ENCODE measurements at places on chromosomes 1 and 21. TPM values are rescaled to one million over a fixed set of nuclear protein-coding genes. Genes with fewer than 3 reads are reported as not detected.

DNA sequence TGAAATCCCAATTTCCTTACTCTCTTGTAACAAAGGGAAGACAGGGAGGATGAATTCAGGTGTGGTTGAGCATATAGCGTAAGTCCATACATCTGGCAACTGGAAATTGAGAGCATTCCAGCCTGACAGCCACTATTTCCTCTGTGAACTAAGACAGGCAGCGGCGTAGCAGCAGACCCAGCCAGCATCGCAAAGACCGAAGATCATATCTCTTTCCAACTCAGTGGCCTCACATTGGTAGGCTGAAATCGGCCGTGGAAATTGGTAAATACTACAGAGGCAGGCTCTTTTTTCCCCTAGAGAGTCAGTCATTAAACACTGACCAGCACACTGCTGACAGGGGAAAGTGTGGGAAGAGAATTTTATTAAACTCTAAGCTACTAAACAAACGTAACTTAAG lies 43.4 kb downstream of the TARBP1 start:
- no peaks in the 10 kb centered on the region for H3K27me3 ChIP-seq
- no peak overlapping the region for H3K27ac ChIP-seq
- H3K4me3 ChIP-seq, result no peak overlapping the region
- no peak for DNase-seq

DNA sequence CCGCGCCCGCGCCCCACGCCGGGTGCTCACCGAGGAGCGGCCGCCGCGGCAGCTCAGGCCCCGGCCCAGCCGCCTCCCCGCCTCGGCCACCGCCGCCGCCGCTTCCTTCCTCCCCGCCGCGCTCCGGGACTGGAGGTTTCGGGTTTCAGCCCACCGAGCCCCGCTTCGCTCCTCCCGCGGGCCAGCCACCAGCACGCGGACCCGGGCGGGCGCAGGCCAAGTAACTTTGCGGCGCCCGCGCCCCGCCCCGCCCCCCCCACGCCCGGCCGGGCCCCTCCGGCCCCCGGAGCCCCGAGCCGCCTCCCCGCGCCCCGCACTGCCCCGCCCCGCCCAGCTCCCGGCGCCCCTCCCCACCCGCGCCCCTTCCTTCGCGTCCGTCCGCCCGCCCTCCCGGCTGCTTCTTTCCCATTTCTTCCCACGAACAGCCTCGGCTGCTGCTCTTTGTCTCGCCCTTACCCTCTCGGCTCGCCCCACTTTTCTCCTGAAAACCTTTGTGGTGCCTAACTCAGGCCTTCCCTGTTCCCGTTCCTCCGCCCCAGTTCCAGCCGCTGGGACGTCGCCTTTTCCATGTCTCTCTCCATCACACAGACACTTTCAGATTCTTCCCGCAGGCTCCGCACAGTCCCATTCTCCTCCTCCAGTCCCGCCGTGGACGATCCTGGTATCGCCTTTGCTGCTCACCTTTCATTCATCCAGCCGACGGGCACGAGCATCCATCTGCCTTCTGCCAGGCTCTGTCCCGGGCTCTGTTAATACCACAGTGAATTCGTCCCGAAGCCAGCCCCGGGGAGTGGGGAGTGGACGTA lies at the start of gene GPR161:
GPR161 (minus strand) TSS at position 222 of the 806 bp plus-strand sequence. CDS start 32,080 bp downstream, outside the sequence.
- H3K36me3 ChIP-seq, result peaks cover 3% of the 10 kb centered on the region
- peak; percentile 45 for DNase-seq
- H3K27ac ChIP-seq, result peak within 1 kb of the TSS; percentile 17

DNA sequence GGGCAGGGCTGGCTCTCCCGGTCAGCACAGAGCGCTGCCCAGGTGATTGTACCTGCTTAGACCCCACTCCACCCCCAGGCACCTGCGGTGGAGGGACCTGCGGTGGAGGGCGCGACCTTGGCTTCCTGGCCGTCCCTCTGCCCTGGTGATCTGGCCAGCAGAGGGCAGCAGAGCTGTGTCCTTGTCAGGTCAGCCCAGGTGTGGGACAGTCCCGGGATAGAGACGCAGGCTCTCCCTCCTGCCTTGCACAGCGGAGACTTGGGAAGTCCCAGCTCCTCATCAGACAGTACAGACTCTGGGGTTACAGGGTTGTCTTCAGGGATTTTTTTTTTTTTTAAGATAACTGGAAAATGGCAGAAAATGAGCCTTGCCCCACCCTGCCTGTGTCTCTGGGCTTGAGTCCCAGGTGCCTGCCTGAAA lies 10.0 kb downstream of the SLX9 start:
- H3K4me1 ChIP-seq, result peaks cover 4% of the 10 kb centered on the region
- H3K27ac ChIP-seq, result no peak overlapping the region
- peak; percentile 88 for DNase-seq
- H3K27me3 ChIP-seq, result no peaks in the 10 kb centered on the region
- H3K4me3 ChIP-seq, result no peak overlapping the region
- peaks cover 4% of the 10 kb centered on the region for H3K36me3 ChIP-seq

GRCh38 chr1:202160377-202160940 lies at the start of gene PTPN7:
TSS of gene PTPN7 (minus strand) at chr1:202160602. CDS start at chr1:202159402, 1,200 bp downstream.
- H3K36me3 ChIP-seq, result peaks cover 34% of the 10 kb centered on the region
- H3K4me3 ChIP-seq, result peak within 1 kb of the TSS; percentile 98
- no peaks in the 10 kb centered on the region for H3K27me3 ChIP-seq
- peaks cover 76% of the 10 kb centered on the region for H3K4me1 ChIP-seq

Gene FCAMR
- total RNA-seq, result not detected

Gene TSACC
- not detected for total RNA-seq

DNA sequence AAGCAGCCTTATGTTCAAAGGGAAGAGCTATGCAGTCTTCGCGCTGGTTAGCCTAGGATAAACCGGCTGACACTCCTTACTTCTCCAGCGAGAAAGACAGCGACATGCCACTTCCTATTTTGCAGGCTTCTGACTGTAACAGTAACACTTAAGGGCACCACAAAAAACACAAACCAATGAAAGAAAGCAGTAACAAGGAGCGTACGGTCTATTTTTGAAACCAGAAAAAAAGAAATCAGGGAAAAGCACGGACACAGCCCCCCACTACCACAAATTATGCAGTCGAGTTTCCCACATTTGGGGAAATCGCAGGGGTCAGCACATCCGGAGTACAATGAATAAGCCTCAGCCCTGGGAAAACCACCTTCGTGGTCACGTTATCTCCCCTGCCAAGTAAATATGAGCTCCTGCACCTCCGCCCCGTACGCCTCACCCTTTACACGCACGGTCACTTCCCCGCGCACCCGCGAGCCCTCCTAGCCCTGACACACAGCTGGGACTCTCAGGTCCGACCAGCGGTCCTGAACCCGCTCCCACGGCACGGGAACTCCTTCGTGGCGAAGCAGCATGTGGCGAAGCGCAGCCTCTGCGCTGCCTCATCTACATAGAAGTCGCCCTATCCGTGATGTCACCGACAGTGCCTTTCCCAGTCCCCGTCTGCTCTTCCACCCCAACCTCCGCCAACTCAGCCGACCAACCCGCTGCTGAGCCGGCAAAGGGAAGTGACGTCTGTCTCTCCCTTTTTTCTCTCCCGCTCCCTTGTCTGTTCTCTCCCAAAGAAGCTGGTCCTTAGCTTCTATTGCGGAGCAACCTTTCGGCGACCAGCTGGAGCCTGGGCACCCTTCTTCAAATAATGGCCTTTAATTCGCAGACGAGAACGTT lies 40.9 kb upstream of the PPIAL4F start:
- peak overlapping the region; percentile 93 for H3K27ac ChIP-seq
- H3K4me1 ChIP-seq, result peaks cover 29% of the 10 kb centered on the region
- peak overlapping the region; percentile 75 for H3K4me3 ChIP-seq

DNA sequence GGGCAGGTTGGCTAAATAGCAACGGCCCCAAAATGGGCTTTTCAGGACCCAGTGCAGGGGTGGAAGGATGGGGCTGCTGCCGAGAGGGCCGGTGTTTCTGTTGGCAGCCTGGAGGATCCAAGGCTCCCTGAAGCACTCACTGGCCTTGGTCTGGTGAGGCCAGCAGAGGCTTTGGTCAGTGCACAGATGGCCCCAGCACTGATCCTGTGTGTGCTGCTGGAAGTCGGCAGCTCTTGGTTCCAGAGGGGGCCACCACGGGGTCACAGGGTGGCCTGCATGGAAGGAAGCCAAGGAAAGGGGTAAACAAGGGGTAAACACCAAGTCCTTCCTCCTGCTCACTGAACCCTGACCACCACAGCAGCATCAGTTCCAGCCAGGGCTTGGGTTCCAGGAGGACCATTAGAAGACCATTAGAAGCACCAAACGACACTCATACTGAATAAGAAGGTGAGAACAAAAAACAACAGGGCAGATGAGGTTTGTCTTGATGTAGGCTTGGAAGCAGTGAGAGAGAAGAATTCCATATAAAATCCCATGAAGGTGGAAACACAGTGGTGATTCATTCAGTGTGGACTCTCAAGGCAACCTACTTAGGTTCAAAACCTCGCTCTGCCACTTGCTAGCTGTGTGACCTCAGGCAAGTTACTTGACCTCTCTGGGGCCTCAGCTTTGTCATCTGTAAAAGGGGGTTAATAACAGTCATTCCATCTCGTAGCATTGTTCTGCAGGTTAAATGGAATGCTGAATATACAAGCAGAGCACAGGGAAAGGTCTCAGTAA lies 184.5 kb downstream of the RUNX1 start:
- H3K4me1 ChIP-seq, result peaks cover 42% of the 10 kb centered on the region
- no peak overlapping the region for H3K4me3 ChIP-seq
- H3K27ac ChIP-seq, result no peak overlapping the region
- H3K36me3 ChIP-seq, result peaks cover 46% of the 10 kb centered on the region
- no peak for DNase-seq

GRCh38 chr1:103441342-103441741 lies 84.2 kb upstream of the RNPC3 start:
- DNase-seq, result no peak
- no peaks in the 10 kb centered on the region for H3K4me1 ChIP-seq
- H3K4me3 ChIP-seq, result no peak overlapping the region
- no peak overlapping the region for H3K27ac ChIP-seq
- no peaks in the 10 kb centered on the region for H3K36me3 ChIP-seq

- no peaks in the 10 kb centered on the region for H3K4me1 ChIP-seq
- DNase-seq, result no peak
- H3K4me3 ChIP-seq, result no peak overlapping the region
- no peaks in the 10 kb centered on the region for H3K36me3 ChIP-seq
- H3K27ac ChIP-seq, result no peak overlapping the region
These were observed 17.6 kb upstream of the HUNK start for GRCh38 chr21:31855180-31855579.

GRCh38 chr21:46141767-46142581 lies 13.4 kb downstream of the FTCD start:
- H3K36me3 ChIP-seq, result no peaks in the 10 kb centered on the region
- H3K4me1 ChIP-seq, result peaks cover 11% of the 10 kb centered on the region
- H3K27ac ChIP-seq, result no peak overlapping the region
- no peak for DNase-seq

Gene S100A7
- total RNA-seq, result not detected

DNA sequence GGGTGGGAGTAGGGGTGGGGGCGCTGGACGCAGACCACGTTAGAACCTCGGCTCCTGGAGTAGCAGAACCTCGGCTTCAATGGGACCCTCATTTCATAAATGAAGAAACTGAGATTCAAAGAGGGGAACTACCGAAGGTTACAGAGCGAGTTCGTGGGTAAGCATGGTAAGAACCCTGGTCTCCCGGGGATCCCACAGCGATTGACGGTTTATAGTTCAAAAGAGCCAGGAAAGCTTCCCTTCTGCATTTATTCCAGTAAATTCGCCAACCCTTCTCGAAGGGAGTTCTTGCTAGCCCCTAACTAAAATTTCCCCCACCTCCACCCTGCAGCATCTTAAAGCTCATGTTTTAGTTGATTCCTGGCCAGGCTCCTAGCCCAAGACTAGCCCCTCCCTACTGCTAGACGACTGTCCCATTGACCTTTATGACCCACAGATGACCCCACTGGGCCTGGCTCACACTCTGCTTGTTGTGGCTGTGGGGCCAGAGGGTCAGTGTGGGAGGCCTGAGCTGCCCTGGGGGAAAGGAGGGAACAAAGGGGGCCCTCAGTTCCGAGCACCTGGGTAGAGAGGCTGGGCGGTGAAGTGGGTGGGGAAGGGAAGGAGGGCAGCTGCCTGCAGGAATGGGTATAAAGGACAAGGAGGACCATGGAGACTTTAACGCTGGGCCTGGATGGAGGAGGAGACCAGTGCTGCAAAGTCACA lies 558 bp upstream of the KIF21B start:
- peak overlapping the region; percentile 69 for H3K4me3 ChIP-seq
- peak overlapping the region; percentile 11 for H3K27ac ChIP-seq
- DNase-seq, result no peak
- no peaks in the 10 kb centered on the region for H3K27me3 ChIP-seq
- H3K36me3 ChIP-seq, result peaks cover 29% of the 10 kb centered on the region
- H3K4me1 ChIP-seq, result peaks cover 68% of the 10 kb centered on the region

DNA sequence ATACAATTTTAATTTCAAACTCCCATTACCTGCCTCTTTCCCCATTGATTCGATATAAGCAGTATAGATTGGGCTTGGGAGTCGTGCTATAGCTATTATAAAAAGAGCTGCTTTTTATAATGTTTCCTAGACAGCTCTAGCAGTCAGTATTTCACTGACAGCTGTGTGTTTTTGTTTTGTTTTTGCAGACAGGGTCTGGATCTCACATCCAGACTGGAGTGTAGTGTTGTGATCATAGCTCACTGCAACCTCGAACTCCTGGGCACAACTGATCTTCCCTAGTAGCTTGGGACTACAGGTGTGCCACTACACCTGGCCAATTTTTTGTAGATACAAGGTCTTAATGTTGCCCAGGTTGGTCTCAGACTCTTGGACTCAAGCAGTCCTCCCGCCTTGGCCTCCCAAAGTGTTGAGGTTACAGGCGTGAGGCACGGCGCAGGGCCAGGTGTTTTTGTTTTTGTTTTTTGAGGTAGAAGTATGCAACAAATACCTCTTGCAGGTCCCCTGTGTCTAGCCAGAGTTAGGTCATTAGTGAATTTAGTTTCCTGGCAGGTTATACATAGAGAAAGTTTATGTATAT lies 1.7 kb downstream of the NASP start:
- peaks cover 39% of the 10 kb centered on the region for H3K4me1 ChIP-seq
- no peak for DNase-seq
- H3K27me3 ChIP-seq, result no peaks in the 10 kb centered on the region
- peak overlapping the region; percentile 87 for H3K4me3 ChIP-seq
- peak overlapping the region; percentile 100 for H3K27ac ChIP-seq

- no peak overlapping the region for H3K27ac ChIP-seq
- DNase-seq, result no peak
- no peaks in the 10 kb centered on the region for H3K36me3 ChIP-seq
- H3K4me1 ChIP-seq, result no peaks in the 10 kb centered on the region
These were observed 95.5 kb downstream of the MIS18A start for GRCh38 chr21:32183396-32183795.
